CD4-positive, alpha-beta T cell treated with Interleukin-21 for 1 hour (primary cell): ENCODE measurements at places on chromosomes 3 and 15.
A peak's percentile ranks its signal among the peaks of the same experiment; 100 is the strongest.

- no peak for DNase-seq
Observed at GRCh38 chr3:55622733-55623132, 135.6 kb upstream of the WNT5A start.

GRCh38 chr3:181700168-181701087 is 11.3 kb upstream of the SOX2 start:
- peak; percentile 51 for DNase-seq

DNA sequence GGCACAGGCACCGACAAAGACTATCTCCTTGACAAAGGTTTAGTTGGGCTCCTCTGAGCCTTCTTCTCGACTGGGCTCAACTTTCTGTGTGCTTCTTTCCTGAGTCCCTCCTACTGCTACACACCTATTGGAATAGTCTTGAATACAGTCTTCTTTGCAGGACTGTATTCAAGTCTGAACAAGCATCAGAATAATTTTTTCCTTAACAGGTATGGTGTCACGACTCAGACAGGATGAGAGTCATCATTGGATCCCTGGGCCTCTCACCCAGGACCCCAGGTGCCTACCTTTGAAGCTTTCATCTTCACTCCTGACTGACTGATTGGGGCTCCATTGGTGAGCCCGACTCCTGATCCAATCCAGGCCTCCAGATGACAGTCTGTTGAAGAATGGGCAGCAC is 66.3 kb downstream of the CRYGS start:
- DNase-seq, result no peak

DNA sequence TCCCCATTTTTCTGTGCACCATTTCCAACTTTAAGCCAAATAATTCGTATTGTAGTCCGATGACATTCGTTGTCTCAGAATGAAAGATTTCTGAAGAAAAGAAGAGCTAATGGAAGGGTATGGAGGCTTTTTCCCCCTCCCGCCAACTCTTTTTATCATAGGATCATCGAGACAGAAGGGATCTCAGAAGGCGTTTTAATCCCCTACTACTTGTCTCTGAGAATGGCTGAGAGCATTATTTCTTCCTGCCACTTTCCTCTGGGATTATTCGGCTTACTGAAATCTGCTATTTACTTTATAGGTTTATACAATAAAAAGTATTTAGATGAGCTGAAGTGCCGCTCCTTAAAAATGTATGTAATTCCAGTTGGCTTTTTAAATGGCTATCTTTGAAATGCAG is 789.8 kb downstream of the EDEM1 start:
- no peak for DNase-seq

DNA sequence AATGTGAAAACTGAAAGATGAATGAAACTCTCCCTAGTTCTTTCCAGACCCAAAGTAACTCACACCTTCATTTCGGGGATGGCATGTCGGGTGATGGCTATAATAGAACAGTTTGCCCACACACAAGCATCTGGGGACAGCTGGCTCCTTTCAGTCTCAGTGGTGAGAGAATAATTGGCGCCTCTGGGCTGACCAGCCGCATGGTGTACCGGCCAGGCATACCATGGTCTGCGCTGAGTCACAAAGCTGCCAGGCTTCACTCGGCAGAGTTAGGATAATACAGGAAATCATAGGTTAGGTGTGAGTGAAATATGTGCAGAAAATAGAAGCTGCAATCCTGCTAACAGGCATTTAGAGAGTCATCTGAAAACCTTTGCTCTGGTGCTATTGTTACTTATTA is 80.4 kb upstream of the IGF1R start:
- DNase-seq, result no peak

- DNase-seq, result no peak
Observed at GRCh38 chr3:36992806-36993325, at the start of gene EPM2AIP1. TSS of gene EPM2AIP1 (minus strand) at chr3:36993131. CDS start at chr3:36993077, 54 bp downstream.

- DNase-seq, result no peak
Observed at GRCh38 chr15:68603951-68604350, 25.2 kb downstream of the CORO2B start.
